ENCODE measurements at places on chromosomes 2 and 18.

DNA sequence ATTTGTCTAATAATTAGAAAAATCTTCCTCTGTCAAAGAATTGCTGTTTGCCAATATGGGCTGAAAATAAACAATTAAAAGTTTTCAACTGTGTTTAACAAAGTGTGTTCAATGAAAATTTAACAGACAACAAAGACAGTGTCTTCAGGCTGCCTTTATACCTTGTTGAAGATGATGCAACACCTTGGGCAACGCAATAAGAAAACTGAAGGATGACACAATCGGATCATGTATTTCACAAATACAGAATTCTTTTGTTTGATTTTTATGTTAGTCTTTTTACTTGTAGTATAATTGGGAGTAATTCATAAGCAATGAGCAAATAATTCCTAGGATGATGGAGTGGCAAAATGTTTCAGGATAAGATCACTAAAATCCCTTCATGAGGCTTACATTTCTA lies 27.8 kb downstream of the CHN1 start:
- no peak for DNase-seq

DNA sequence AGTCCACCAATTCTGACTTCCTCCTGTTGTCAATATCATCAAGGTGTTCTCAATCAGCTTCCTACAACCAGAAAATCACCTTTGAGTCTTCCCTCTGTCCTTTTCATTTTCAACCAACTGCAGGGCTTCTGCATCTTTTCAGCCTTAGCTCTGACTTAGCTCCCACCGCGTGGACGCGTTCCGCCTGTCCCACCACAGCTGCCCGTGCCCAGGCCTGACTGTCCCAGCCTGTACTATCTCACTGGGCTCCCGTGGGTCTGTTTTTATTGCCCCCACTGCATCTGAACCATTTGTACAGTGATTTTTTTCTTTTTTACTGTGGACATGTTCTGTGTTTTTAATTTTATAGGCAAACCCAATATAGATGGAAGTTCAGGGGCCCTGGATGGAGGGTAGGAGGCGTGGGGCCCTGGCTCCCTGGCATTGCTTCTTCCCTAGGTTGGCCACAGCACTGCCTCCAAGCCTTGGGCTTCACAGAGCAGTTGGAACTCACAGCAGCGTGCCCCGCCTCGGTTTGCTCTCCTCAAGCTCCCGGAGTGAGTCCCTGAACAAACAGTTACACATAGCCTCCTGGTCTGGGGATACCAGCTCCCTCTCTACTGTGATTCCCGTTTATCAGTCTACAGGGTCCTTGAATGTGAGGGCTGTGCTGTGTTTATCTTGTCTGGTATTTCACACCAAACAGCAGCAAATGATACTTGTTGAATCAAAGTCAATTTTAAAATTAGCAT lies 280.6 kb upstream of the PXDN start:
- no peak for DNase-seq

DNA sequence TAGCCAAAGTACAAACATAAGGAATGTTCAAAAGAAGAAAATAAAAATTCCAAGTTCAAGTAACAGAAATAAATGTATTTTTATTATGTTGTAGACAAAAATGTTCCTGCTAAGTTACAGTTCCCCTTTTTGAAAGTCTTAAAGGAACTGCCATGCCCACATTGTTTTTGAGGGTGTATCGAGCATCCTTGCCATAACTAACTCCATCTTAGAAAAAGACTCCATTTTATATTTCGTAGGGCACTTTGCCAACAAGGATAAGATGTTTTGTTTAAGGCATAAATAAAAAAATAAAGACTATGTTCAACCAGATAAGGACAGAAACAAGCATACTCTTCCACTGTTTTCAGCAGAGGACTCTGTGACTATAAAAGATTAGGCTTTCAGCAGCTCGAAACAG lies 67.3 kb downstream of the TMEM237 start:
- DNase-seq: no peak

DNA sequence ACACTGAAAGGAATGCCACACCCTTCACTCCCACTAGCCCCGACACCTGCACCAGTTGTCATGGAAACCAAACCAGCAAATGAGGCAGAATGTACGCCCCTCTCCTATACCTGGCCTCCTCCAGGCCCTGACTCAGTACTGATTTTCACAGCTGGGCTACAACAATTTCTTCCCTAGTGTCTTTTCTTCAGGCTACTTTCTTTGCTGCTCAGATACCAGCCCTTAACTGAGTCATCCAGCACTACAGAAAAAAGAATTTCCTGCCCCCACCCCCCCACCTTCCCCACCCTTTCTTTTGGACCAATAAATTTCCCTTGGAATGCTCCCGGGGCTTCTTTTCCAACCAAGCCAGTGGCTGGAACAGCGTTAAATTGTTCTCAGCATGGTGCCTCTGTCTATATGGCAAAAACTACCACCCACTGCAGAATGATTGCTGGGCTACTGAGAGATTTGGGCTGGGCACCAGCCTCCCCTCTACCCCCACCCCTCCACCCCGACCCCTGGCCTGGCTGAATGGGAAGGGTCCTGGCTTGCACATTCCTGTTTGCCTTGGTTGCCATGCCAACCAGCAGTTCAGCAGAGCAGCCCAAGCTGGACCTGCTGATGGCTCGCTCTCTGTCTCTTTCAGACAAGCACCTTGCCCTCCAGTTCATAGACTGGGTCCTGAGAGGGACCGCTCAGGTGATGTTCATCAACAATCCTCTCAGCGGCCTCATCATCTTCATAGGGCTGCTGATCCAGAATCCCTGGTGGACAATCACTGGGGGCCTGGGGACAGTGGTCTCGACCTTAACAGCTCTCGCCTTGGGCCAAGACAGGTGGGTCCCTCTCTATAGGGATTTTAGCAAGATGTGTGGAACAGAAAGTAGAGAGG lies 11.3 kb downstream of the SLC14A2 start:
- no peak for DNase-seq

DNA sequence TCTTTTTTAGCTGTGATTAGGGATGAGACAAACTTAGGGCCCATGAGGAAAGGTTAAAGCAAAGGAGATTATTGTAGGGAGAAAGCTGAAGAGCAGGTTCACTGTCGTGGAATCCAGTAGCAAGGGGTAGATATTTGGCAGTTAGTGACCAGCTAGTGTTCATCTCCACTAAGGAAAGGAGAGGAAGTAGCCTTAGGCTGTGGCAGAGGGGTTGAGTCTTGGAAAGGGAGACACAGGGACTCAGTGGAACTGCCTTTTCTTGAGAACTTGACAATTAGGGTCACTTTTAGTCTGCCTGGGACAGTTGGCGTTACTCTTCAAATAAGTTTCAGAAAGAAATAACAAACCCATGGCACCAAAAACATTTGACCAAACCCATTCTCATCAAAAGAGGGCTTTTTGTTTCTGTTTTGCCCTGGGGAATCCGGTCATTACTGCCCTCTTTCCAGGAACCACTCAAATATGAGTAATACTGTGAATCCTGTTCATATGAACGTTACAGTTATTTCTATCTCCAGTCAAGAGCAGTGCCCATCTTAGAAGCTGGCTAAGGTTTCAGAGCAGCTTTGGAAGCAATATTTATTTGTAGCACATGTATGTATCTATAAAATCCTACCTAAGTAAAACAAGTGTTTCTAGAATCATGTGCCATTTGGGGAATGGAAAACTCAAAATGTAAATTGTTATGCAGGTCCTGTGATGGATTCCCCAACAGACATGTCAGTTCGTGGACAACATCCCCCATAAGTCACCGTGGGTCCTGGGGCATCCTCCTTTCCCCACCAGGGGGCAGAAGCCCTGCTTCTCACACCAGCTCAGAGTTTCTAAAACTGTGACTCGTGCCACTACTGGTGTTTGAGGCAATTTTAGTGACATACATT lies 77.3 kb upstream of the PHLPP1 start:
- DNase-seq: no peak

DNA sequence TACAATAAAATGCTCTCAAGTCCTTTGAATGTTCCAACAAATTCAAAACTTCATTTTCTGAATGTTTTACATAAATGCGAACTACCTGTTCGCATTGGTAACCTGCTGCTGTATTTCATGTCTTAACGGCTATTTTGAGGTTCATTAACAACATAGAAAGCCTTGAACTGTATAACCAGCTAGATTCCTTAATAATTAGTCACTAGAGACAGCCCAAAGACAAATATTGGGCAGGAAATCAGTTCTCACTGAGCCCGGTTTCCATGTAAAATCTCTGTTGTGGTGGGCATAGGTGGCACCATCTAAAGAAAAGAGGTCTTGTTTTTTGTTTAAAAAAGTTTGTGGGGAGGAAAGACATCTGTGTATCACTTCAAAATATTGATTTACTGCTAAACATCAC lies 29.2 kb downstream of the PDIA6 start:
- no peak for DNase-seq

- peak; percentile 61 for DNase-seq
Measured at GRCh38 chr2:30225131-30225762, 6.1 kb upstream of the LBH start.

GRCh38 chr2:241209271-241209670 lies 20.8 kb downstream of the ANO7 start:
- DNase-seq: no peak

DNA sequence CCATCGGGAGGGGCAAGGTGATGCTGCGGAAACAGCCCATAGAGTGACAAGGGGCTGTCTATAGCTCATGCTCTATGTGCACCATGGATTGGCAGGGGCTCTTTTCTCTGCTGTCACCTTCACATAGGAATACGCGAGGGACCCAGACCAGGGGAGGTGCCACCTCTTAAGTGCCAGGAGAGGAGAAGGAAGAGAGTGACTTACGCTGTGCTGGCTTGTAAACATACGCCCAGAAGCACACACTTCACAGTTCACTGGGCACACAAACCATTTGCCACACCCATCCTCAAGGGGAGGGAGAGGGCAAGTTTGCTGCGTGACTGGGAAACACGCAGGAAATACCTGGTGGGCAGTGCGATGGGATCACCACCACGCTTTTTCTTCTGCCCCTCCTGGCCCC lies 65.1 kb upstream of the GPR45 start:
- DNase-seq: no peak

GRCh38 chr2:73897934-73898333 lies 5.1 kb downstream of the ACTG2 start:
- no peak for DNase-seq

DNA sequence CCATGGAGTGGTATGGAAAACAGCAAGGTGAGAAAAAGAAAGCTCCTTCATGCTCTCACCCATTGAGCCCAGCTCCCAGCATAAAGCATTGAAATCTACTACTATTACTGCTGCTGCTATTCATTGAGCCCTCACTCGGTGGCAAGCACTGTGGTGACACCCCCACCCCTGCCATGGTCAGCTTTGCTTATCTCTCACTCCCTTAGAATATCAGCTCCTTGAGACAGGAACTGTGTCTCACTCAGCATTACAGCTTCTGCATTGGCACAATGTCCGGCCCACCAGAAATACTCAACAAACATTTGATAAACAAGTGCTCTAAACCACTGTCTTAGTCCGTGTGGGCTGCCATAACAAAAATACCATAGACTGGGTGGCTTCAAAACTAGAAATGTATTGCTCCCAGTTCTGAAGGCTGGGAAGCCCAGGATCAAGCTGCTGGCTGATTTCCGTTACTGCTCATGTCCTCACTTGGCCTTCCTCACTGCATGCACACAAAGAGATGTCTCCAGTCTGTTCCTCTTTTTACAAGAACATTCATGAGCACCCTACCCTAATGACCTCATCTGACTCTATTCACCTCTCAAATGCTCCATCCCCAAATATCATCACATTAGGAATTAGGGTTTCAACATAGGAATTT lies 116.3 kb downstream of the ZBTB7C start:
- DNase-seq: no peak

DNA sequence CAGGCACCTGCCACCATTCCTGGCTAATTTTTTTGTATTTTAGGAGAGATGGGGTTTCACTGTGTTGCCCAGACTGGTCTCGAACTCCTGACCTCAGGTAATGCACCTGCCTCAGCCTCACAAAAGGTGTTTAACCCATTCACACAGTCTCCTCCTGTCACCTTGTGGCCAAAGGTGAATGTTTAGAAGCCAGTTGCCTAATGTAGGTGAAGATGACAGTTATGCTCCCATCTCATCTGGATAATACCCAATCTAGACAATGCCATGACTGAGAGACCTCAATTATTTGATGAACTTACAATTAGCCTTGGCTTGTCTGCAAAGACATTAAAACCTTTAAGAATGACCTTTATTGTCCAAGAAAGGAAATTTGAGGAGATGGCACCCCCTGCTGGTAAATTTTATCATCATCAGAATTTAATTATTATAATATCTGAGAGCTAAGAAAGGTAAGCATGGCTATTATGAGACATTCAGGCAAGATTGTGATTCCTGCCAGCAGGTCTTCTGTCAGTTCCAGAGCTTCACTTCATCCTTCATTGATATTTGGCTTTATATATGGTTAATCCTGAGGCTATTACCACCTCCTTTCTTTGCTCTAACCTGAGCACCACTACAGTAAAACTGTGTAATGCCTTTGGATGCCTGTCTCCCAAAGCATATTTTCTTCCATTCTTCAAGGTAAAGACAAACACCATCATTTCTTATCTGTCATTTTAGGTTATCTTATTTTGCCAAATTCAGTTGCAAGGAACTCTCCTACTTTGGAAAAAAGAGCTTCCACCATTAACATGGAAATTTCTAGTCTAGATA lies 117.6 kb downstream of the FAM124B start:
- no peak for DNase-seq

DNA sequence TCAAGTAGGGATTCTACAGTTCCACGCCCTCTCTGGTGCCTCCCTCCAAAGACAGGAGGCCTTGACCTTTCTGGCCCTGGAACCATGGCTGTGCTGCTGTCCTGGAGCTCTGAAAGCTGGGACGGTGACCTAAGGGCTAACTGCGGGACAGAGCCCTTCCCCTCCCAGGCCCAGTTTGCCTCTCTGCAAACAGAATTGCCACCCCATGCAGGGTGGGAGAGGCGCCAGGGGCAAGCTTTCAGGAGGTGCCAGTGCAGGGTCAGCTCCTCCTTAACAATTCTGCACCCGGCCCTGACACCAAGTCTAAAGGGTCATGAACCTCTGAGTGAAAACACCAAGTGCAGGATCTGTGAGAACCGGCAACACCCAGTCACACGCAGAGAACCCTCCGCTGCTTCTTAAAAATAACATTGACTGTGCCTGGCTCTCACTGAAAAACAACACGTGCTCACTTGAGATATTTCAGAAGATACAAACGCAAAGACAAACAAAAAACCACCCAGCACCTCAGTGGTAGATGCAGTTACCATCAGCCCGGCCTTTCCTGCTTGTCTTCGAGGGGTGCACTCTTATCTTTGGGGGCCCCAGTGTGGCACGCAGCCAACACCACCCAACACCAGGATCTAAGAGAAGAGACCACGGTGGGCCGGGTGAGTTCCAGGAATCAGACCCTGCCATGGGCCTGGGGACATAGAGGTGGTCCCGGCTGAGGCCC lies 1.1 kb upstream of the SNED1 start:
- DNase-seq: no peak

DNA sequence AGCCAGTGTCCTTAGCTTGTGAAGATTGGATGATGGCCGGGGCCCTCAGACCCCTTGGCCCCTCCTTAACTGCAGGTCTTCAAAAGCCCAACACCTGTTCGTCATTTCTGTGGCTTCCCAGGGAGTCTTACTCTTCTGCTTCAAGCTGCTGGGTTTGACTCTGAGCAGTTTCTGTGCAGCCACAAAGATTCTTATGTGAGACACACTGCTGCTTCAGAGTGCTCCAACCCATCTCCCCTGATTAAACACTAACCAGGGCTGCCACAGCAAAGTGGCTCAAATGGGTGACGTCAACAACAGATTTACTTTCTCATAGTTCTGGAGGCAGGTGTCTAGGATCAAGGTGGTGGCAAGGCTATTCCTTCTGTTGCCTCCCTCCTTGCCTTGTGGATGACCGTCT lies 40.8 kb downstream of the TSN start:
- no peak for DNase-seq

All from skeletal muscle cell (primary cell).